Activated CD8-positive, alpha-beta T cell treated with anti-CD3 and anti-CD28 coated beads for 36 hours (primary cell): ENCODE measurements at places on chromosomes 13 and 19.

- peak; percentile 87 for DNase-seq
These were observed 712 bp downstream of the BBC3 start for GRCh38 chr19:47230054-47230920.

GRCh38 chr13:43088093-43088511 is 64.7 kb downstream of the DNAJC15 start:
- DNase-seq, result no peak

DNA sequence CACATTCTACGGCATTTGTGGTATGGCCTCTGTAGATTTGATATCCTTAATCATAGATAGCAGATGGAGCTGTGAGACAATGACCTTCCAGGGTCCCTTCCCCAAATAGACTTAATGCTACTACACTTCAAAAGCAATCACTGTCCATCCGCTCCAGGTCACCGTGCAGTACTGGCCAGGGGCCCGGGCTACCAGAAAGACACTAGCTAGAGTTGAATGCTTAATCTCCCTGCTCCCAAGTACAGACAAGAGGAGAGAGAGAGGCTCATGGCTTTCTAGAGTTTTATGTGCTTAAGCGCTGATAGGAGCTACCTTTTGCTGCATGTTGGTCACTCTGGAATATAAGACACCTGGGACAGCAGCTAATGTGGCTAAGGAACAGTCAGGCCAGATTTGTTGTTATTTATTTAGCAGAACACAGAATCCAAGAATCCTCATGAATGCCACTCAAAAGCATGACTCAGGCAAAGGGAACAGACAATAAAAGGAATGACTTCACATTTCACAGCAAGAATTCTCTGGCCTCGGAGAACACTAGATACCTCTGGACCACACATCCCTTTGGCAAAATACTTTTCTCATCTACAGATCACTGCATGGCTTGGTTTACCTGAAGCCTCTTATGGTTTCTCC is 165.0 kb downstream of the LACC1 start:
- DNase-seq, result no peak

DNA sequence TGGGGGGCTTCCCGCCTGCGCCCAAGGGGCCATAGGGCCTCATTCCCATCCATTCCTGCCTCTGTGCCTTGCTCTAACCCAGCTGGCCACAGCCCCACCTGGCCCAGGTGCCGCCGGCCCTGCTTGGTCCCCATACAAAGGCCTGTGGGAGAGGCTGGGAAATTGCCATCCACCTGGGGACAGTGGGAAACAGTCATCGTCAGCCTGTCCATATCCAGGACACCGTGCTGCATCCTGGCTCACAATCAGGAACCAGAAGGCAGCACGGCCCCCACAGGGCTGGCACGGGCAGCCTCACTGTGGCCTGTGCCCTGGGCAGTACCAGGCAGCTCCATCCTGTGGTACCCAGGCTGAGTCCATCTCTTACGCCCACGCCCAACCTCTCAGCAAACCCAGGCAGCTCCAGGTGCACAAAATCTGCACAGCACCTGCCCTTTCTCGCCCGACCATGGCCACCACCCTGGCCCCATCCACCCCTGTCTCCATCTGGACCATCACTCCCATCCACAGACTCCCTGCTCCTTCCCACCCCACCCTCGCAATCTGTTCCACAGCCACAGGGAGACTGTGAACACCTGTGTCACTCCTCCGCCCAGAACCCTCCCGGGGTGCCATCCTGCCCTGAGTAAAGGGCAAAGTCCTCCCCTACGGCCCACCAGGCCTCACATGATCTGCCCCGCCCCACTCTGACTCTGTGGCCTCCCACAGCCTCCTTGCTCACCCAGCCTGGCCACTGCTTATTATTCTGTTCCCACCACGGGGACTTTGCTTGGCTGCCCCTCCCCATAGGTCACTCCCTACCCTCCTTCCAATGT is 21.1 kb upstream of the FBXO27 start:
- DNase-seq, result no peak

DNA sequence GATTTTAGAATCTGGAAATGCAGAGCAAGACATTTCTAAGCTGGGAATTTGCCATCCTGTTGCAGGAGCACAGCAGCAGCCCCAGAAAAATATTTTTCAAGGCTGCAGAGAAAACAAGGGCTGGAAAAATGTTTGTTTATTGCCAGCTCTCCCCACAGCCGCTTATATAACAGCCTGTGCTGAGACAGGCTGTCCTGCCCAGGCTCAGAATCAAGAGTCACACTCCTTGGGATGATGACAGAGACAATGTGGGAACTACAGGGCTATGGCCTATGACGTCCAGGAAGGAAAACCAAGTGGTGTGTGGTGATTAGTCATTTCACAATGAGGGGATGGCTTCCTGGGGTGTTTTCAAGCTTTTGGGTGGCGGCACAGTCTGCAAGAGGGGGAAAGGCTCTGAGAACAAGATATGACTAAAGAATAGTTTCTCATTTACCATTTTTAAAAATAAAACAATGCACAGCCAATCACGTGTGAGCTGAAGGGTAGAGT is 136.3 kb upstream of the SERP2 start:
- DNase-seq, result peak; percentile 46
